ENCODE measurements at places on chromosomes 4 and X.

DNA sequence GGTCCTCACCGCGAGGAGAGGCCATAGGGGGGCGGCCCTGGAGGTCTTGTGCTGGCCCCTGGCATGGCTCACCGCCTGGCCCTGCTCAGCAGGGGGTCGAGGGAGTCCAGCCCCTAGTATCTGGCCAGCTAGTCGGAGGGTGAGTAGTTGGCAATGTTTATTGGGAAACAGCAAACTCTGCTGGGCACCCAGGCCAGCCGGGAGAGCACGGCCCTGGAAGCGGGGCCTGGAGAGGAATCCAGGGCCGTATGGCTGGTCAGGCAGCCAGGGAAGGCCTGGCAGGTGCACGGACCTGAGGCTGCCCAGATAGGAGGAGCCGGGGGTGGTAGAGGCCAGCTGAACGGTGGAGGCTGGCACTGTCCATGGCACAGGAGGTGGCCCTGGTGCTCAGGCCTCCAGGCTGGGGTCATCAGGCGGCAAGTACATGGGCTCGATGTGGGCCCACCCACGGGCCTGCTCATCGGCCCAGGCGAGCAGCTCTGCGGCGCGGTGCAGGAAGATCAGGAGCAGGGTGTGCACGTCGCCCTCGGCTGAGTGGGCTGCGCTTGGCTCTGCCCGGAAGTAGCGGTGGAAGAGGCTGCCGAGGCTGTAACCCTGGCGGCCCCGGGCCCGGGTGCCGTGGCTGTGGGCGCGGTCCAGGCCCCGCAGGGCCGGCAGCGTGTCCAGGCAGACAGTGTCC, 1.4 kb downstream of the TREX2 start:
- no peak for DNase-seq

- no peak for DNase-seq
These were observed 2.6 kb downstream of the PITX2 start for GRCh38 chr4:110620322-110620690.

DNA sequence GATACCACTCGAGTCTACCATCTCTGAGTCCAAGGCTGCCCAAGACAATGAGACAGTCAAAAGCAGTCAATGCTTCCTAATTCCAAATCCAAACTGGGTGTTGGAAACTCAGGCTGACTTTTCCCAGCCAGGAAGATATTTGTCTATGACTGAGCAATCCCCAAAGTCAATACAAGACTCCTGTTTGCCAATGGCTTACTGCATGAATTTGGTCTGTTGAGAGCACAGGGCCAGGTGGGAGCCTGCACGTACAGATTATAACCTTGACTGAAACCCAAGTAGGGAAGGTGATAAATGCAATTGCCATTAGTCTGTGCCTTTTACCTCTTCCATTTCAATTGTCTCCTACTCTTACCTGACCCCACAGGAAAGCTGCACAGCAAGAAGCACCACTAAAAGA, 72.6 kb upstream of the PPARGC1A start:
- DNase-seq, result no peak

- no peak for DNase-seq
These were observed 204.9 kb downstream of the MAD2L1 start for GRCh38 chr4:119861731-119862130.

DNA sequence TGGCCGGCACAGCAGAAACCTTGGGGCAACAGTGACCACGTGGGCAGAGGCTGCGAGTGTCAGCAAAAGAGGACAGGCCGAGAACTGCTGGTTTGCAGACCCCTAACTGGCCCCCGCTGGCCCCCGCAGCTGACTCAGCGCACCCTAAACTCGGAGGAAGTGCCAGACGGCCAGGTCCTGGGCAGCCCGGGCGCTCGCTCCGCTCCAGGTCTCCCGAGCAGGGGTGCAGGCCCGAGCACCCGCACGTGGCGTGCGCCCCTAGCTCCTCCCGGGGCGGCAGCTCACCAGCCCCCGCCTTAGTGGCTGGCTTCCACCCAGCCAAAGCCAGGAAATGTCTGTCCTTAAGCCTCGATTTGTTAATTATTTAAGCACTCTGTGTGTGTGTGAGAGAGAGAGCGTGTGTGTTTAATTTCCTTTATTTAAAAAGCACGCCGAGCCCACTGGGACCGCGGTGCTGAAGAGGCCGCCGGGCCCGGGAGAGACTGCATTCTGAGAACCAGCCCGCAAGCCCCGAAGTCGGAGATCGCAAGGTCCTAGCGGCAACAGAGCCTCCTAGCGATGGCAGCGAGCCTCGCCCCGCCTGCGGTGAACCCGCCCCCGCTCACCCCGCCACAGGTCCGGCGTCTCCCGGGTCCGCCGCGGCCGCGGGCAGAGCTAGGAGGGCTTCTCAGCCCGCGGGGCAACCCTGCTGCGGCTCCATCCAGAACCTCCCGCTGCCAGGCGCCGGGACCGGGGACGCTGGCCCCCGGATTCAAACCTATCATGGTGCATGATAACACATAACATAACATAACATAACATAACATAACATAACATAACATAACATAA, 45.9 kb upstream of the CDKN2AIP start:
- peak; percentile 56 for DNase-seq

GRCh38 chrX:24283127-24283794, 30.6 kb downstream of the SUPT20HL2 start:
- DNase-seq, result no peak

DNA sequence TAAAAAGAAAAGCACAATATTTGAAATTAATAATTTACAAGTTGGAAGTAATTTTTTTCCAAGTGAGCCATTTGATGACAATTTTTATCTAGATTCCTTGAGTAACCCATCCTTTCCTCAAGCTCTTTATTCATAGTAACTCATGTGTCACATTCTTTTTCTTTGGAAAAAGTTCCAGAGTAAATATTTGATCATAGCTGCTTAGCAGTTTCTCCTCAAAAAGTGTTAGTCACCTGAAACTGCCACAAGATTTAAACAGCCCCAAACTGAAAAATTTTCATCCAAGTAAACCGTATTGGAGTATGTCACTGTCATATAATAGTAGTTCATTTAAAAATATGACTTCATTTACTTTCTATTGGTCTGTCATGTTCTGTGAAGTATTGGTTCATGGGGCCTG, 94.6 kb upstream of the CASK start:
- no peak for DNase-seq

DNA sequence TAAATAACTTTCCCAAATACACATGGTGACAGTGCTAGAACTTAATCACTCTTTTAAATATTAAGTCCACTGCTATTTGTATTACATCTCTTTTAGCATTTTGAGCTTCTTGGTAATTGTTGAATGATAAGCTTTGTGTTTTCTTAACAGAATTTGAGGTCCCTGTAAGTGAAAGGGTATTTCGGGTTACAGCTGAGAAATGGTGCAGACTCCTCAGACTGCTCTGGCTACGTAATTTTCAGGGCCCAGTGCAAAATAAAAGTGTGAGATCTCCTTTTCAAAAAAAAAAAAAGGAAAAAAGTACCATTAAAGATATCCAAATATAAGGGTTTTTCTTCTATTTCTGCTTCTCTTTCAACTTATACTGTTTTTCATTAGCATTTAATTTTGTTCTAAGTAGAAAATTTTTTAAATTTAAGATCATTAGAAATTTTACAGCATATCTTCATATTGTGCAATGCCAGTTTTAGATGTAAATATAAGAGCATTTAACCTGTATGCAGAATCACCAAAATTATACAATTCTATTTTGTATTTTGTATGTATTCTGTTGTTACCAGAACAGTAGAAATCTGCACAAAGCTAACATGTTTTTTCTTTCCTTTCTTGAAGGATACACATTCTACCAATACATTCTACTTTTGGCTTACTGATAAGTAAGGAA, 33.6 kb upstream of the FGF5 start:
- DNase-seq, result no peak

DNA sequence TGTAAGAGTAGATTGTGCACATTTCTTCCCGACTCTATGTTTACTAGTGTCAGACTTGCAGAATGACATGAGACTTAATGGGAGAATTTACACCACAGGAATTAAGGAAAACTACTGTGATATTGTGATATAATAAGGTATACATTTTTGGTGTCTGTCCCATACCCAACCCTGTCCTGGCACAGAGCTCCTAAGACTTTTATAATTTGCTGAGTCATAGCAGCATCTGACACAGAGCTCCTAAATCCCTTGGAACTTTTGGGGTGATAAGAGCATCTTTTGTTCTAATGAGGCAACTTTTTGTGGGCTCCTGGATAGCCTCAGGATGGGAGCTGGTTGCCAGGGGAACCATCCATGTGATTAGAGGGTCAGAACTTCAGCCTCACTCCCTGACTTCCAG, 1607.0 kb downstream of the RPA4 start:
- no peak for DNase-seq

Measured in stimulated activated CD4-positive, alpha-beta T cell treated with anti-CD3 and anti-CD28 coated beads, Interleukin-15, amount 100 ng/mL, for 48 hours (primary cell).